ENCODE measurements at places on chromosomes 2 and 18.

DNA sequence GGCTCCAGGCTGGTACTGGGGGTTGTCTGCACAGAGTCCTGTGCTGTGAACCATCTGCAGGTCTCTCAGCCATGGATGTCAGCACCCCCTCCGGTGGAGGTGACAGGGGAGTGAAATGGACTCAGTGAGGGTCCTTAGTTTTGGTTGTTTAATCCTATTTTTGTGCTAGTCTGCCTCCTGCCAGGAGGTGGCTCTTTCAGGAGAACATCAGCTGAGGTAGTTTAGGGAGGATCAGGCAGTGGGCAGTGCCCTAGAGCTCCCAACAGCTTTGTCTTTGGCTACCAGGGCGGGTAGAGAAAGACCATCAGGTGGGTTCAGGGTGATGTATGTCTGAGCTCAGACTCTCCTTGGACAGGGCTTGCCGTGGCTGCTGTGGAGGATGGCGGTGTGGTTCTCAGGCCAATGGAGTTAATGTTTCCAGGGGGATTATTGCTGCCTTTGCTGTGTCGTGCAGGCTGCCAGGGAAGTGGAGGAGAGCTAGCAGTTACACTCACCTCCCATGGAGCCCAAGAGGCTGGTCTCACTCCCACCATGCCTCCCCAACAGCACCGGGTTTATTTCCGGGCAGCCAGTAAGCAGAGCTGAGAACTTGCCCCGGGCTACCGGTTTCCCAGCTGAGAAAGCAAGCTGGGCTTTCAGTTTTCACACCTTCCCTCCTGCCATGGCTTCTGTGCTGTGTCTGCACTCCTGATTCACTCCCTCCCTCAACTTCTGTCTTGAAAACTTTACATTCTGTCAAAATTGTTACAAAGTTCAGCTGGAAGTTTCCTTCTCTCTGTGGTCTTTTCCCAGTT, 563.4 kb downstream of the XIRP2 start:
- DNase-seq, result no peak

- no peak for DNase-seq
Measured at GRCh38 chr2:178512484-178512883, 32.2 kb downstream of the PLEKHA3 start.

- DNase-seq, result no peak
Measured at GRCh38 chr2:96838345-96839292, 5.2 kb downstream of the ANKRD23 start.

- no peak for DNase-seq
Measured at GRCh38 chr2:194674043-194674442, 983.0 kb upstream of the SLC39A10 start.

- DNase-seq, result no peak
Measured at GRCh38 chr18:10926621-10927161, 222.7 kb downstream of the PIEZO2 start.

- no peak for DNase-seq
Measured at GRCh38 chr2:157784169-157784822, 91.8 kb downstream of the ACVR1 start.

DNA sequence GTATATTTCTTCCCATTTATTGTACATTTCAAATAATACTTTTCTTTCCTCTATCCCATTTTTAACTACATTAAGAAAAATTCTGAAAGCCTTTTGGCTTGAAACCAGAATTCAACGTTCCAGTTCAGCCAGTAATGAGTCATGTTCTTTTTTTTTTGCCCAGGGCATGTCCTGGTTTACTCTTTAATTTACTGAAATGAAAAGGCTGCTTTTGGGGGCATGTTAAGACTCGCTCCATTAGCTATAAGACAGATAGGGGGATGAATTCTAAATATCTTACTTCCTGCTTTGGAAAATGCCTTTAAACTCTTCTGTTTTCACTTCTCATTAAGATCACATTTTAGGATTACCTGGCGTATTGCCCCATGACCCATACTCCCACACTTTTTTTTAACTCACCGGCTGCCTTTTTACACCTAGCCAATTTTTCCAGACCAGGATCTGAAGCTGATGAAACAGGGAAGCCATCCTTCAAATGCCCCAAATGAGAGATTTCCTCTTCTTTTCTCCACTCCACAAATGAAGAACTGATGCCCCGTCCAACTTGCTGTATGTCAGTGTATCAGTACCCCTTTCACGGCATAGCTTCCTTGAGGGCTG, 585 bp downstream of the ABCA12 start:
- no peak for DNase-seq

DNA sequence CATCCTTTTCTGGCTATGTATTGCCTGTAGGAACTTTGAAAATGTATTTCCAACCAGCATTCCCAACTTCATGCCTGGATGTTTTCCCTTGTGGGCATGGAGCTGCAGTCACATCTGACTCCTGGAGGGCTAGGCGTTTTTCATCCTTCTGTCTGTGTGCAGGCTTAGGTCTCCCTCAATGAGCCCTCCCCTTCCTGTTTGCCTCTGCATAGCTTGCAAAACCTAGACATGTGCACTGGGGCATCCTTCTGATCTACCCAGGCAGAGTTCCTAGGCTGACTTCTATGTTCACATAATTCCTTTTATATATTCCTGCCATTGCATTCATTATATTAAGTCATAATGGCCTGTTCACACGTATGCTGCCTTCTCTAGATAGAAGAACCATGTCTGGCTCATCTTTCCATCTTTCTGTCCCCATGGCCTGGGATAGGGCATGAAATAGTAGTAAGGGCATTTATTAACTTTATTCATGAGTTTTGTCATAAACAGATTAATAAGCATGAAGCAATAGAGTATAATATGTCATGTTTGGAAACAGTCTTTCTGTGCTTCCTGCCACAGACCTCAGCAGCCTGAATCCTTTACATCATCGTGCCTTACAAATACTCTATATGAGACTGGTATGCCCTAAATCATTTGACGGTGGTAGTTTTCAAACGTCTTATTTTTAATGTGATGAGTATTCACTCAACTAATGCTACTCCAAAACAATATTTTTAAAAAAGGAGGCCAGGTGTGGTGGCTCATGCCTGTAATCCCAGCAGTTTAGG, 195.6 kb downstream of the TGIF1 start:
- no peak for DNase-seq

- DNase-seq, result no peak
Measured at GRCh38 chr2:173830170-173830569, 135.0 kb downstream of the SP3 start.

DNA sequence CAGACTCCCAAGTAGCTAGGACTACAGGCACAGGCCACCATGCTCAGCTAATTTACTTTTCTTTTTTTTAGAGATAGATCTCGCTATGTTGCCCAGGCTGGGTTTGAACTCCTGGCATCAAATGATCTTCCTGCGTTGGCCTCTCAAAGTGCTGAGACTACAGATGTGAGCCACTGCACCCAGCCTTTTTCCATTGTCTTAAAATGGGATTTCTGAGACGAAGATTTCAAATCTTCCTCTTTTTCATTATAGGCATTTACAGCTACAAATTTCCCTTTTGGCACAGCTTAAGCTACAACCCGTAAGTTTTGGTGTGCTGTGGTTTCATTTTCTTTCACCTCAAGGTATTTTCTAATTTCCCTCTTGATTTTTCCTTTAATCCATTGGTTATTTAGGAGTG, 8.6 kb downstream of the GNLY start:
- DNase-seq, result no peak

GRCh38 chr18:10398571-10398970, 55.9 kb upstream of the APCDD1 start:
- no peak for DNase-seq

DNA sequence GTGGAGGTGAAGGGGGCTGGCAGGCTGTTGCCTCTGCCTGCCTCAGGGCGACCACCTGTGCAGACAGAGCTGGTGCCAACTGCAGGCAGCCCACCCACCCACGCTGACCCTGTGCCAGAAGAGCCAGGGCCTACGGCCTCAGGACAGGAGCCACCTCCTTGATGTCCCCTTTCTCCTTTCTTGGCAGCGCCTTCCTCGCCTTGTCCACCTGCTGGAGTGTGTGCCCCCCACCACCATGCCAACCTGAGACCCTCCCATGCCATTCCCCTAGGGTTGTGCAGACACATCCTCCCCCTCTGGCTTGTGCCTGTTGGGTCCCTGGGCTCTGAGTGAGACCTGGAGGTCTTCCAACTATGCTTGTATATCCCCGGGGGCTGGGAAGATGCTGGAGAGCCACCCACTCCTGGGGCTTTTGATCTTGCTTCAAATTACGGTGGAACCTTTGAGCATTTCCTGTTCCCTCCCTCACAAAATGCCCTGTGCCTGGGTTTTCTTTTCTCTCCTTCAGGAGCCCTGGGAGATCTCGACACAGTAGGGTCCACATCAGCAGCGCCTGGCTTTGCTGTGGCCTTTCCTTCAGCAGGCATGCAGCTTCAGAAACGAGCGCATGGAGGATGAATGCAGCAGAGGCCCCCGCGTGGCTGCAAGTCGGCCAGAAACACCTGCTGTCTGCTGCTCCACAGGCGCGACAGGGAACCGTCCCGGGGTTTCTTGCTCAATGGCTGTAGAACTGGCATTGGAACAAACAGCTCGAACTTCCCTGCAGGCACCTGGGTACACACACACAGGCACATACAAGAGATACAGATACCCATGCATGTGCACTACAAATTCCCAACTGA, 65.9 kb upstream of the SH3RF3 start:
- DNase-seq, result no peak

DNA sequence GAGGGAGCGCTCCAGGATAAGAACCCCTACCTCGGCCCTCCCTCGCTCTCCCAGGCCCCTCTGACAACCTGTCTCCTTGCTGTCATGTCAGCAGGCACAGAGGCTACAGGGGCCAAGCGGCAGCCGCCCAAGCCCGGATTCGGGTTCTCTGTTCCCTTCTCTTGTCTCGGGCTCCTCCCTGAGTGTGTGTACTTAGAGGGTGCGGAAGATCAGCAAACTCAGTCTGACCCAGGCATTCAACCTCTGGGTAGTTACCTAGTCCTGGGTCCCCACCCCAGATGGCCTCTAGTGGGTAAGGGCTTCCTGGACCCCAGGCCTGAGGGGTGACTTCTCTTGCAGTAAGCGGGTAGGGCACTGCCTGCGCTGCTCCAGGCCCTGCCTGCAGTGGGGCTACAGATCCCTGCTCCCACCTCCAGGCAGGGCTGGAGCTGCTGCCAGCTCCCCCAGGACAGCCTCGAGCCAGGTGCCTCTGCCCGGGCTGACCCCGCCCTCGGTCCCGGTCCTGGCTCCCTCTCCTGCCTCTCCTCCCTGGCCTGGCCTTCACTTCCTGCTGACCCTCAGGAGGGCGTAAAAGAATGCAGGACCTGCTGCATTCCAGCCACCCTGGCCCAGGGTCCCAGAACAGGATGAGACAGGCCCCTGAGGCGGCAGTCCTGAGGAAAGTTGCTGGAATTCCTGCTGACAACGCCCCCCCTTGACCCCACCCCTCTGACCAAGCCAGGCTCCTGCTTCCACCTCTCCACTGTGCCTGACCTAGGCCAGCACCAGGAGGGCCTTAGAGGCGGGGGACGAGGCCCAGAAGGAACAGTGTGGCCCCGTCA, 22.0 kb downstream of the GPC1 start:
- DNase-seq, result no peak

- no peak for DNase-seq
Measured at GRCh38 chr2:45745231-45745630, 93.8 kb downstream of the PRKCE start.

DNA sequence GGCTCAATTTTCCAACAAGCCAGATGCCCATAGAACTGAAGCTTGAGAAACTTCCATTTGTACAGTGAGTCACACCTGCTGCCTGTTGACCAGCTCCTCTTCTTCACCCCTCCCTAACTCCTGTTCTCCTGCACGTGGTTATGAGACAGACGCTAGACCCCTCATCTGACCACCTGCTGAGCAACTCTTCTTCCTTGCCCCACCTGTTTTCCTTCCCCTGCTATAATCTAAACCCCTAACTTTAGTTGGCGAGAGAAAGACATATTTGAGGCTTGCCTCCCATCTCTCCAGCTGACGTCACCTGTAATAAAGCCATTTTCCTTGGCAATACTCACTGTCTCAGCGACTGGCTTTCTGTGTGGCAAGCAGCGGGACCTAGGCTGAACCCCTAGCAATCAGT, 22.3 kb upstream of the ITM2C start:
- DNase-seq, result no peak

DNA sequence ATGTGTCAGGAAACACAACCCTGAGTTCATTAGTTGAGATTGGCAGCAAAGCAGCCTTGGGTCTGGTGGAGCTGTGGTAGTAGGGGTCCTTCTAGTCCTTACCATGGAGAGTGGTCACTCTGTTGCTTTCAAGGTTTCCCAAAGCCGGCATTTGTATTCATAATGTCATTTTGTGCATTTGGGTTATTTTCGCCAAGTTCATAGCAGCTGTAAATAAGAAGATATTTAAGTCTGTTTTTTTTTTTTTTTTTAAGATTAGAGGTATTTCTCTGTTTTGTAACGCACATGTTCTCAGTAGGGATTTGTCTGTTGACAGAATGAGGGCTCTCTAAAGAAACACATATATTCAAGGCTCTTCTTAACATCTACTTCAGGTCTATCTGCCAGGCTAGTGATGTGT, 114.1 kb downstream of the PRPF40A start:
- DNase-seq, result no peak

DNA sequence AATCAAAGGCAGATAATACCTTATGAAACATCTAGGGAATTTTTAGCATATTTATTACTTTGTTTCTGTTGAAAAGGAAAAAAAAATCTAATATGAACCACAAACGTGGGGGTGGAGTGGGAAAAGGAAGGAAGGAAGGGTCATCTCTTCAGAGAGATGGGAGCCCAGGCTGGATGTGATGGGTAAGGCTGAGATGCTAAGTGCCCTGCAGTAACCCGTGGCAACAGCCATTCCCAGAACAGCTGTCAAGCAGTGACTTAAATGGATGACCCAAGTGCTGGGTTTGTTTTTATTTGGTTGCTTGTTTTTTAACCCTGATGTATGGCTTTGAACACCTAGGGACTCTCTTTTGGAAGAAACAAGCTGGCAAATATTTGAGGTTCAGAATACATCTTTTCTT, 50.7 kb upstream of the KLF7 start:
- no peak for DNase-seq

DNA sequence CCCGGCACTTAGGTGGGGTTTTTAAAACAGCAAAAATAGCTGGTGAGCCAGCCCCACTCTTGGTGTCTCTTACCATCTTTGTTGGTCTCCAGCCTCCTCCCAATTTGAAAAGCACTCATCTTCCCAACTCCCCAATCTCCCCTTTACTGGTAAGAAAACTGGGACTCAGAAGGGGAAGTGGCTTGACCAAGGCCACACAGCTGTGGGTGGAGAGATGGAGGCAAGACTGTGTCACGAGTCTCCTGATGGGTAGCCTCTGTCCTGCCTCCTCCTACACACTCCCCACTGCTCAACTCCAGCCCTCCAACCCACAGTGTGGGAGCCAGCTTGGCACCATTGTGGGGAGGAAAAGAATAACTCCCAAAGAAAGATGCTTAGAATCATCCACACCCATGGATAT, 140.4 kb downstream of the SMAD2 start:
- DNase-seq, result no peak

DNA sequence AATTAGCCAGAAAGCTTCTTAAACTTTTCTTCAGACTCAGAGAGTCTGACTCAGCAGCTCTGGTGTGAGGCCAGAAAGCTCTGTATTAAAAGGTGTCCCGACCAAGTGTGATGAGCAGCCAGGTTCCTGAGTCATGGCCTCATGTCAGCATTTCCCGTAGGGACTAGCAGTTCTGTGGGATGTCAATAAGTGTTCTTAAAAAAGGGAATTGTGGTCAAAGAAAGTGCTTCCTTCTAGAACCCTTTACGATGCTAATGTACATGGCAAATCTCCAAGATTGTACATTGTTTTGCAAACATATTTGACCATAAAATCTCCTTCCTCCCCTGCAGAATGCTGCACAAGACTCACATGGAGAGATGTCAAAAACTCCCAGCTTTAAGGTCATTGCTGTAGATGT, 80.1 kb downstream of the PLA2R1 start:
- DNase-seq, result no peak

Measured in NCI-H2081 treated with DMSO at 0.1 percent for 48 hours (cell line).